ENCODE measurements at places on chromosomes 2 and 18.
A peak's percentile ranks its signal among the peaks of the same experiment; 100 is the strongest.

- DNase-seq = no peak
Measured at GRCh38 chr2:17878281-17879136, at the start of gene KCNS3. Gene KCNS3 (plus strand): TSS chr2:17878667. CDS start chr2:17931009, 52,342 bp downstream.

DNA sequence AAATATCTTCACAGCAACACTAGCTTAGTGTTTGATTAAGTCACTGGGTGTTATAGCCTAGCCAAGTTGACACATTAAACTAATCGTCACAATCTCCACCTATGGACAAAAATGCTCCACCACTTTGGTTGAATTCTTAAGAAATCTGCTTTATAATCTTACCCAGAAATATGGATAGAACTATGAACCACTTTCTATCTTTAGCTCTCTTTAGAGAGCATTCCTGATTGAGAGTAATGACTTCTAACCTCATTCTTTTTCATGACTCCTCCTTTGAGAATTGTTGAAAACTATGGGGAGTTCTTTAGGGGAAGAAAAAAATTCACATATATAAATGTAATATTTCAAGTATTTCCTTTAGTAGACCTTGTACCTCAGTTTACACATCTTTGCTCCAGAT, 1282.2 kb upstream of the ZEB2 start:
- DNase-seq = no peak

DNA sequence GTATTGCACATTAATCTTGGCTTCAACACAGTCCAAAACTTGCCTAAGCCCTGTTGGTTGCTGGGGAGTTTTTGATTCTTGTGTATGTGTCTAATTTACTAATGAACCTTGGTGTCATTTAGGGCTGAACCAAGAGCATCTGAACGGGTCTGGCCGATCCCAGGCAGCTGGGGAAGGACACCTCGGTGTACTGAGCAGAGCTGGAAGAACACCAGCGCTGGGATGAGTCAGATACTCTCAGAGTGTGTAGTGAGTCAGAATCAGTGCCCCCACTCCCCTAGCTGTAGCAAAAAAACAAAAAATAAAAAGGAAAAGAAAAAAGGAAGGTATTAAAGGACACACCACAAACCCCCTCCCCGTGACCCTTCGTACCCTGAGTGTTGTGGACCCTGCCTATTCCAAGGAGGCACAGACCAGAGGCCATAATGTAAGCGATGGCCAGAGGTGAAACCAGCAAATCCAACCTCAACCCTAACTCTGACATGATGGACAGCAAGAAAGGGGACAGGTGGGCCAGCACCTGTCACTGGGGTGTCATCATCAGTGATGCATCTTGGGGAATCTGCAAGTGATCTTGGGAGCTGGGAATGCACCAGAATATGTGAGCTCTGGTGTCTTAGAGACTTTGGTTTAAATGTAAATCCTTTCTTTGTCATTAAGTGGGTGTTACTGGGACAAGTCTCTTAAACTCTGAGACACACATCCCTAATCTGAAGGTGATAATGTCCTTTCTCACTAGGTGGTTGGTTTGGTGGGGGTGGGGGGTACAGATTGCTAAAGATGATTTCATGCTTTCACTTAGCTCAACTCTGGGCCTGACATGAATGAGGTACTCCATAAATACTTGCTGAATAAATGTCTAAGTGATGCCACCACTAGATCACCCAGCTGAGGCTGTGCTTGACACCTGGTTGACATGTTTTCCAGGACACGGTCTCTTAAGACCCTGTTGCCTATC, 34.2 kb upstream of the NCOA1 start:
- DNase-seq = no peak

DNA sequence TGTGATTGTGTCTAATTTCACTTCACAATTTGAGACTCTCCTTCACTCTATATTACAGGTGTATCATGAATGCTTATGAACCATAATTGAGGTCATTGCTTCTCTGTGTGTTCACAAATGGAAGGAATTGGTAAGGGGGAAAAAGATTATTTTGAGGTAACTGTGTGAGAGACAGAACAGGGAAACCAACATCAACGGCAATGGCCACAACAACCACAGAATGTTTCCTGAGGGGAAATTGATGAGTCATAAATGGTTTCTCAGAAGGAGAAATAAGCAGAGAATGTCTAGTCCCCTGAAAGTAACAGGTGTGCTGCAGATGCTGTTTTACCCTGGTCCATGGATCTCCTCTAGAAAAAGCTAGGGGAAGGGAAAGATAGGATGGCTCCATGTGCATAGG, 361.2 kb upstream of the GALNT5 start:
- DNase-seq = no peak

- no peak for DNase-seq
Measured at GRCh38 chr2:38362232-38362631, 14.8 kb downstream of the ATL2 start.

DNA sequence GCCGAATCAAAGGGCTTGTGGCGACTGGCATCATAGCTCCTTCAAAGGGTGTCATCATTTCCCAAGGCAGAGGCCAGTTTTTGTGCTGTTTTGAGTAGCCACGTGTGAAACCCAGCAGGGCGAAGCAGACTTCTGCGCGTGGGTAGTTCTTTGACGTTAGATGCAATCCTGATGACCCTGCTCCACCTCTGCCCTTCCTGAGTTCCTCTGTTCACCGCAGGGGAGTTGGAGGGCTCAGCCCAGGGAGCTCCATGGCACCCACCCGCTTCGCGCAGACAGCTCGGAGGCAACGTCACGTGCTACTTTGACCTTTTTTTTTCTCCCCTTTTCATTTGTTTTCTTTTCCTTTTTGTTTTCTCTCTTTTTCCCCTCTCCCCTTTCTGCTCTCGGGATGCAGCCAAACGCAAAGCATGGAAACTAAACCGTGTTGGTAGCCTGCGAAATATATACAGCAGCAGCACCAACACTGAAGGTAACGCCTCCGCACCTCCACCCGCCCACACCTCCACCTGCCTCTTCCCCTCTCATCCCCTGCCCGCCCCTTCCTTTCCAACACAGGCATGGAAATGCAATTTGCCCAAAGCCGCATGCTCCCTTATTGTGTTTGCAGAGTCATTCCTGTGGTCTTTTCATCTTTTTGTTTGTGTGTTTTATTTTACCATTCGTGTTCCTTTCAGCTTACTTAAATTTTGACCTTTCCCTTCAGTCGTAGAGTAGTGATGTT, 153.6 kb downstream of the GBX2 start:
- DNase-seq = no peak

GRCh38 chr2:20130821-20131645, 79.6 kb upstream of the LAPTM4A start:
- DNase-seq = no peak

DNA sequence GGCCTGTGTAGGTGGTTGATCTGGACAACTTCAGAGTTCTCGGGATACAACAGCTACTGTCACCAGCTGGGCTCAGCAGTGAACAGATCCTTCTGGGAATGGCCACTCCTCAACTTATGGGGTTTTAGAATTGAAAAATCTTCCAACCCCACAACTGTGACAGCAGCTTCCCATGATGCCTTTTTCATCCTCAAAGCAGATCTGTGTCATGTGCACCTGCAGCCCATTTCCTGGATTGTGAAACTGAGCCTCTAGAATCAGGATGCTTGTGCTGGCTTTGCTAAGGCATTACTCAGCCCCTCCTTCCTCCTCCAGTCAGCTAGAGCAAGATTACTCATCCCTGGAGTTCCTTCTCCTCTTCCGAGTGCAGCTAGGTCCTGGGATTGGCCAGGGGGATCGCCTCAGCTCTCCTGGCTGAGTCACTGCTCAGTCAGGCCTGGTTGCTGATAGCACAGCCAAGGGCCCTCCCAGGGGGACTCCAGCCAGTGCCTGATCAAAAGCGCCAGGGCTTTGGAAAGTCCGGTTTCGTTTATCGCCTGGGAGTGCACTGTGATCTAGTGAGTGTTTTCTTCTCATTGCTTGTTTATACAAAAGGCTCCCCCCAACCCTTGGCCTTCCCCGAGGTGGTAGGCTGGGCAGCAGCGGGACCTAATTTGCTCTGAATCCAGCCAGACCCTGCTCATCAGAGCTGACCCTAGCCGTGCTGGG, 2.4 kb upstream of the LPIN1 start:
- DNase-seq = peak; percentile 72

DNA sequence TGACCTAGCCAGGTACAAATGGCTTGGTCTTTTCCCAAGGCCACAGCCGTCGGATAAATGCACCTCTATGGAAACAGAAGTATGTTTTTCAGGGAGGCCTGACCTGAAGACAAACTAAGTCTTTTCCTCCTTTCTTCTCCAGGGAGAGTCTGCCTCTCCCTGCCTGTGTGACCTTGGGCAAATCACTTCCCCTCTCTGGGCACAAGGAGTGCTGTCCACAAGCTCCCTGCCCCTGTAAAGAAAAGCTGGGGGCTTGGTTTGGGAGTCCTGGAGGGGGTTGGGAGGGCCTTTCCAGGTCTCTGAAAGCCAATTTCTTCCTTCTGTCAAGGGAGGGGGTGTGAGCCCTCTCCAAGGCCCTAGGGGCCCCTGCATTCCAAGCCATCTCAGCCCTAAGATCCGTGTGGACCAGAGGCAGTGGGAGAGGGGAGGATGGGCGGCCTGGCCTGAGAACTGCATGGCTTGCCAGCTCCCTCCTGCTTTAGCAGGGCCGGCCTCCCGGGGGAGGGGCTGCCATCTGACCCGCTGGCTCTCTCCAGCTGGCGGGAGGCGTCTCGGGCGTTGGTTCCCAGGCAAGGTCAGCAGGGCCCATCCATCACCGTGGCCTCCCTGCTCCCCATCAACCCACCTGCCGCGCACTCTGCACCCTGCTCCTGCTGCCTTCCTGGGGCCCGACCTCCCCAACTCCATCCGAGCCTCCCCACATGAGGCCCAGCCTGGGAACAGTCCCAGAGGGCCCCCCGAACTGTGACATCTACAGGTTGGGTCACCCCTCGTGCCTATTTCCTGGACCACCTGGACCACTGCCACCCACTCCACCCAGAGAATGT, 61.4 kb downstream of the SMAD7 start:
- no peak for DNase-seq

- DNase-seq = no peak
Measured at GRCh38 chr2:232687382-232688160, 9.6 kb upstream of the GIGYF2 start.

DNA sequence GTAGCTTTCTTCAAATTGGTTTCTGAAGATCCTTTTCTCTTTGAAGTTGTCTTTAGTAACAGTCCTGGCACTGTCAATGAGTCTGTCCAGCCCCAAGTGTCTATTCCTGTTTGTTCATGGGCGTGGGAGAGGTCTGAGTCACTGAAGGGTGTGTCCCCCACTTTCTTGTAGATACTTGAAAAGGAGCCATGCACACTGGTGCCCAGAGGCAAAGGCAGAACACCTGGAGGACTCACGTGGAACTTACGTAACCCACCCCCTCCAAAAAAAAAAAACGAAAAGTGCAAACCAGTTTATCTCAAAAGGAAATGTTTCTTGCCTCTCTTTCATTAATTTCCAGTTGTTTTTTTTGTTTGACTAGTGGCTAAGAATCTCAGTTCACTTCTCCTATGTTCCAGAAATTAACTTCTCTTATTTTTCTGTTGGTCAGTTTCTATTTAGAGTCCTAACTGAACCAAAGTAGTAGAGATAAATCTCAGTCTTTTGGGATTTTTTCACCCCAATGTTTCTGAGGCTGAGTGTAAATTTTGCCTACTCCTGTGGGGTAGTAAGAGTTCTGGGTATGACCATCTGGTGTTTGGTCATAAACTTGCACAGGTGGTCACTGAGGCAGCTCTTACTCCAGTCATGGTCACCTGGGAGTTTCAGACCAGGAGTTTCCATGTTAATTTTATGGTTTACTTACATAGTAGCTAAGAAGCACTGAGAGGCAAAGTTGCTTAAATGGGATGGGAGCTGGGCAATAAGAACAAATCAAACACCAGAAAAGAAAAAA, 54.9 kb downstream of the DSC3 start:
- no peak for DNase-seq

DNA sequence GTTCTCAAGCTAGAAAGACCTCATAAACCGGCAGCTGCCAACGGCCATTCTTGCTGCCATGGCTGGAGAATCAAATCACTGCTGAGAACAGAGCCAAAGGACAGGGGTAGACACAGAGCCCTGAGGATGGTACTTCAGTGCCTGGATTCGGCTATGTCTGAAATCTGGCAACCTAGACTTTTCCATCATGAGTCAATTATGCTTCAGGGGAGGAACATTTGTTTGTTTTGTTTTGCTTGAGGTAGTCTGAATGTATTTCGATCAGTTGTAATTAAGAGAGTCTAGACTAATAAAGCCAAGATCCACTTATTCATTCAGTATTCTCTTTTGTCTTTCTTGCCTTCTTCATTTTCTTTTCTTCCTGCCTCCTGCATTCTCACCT, 122.8 kb upstream of the SH3BP4 start:
- DNase-seq = no peak

- no peak for DNase-seq
Measured at GRCh38 chr2:136530146-136530545, 235.2 kb upstream of the THSD7B start.

GRCh38 chr2:37232131-37232933, 874 bp downstream of the NDUFAF7 start:
- DNase-seq = no peak

GRCh38 chr2:127305990-127306585, 12.1 kb upstream of the ERCC3 start:
- DNase-seq = no peak

GRCh38 chr2:125745514-125745913, 910.4 kb upstream of the GYPC start:
- no peak for DNase-seq

DNA sequence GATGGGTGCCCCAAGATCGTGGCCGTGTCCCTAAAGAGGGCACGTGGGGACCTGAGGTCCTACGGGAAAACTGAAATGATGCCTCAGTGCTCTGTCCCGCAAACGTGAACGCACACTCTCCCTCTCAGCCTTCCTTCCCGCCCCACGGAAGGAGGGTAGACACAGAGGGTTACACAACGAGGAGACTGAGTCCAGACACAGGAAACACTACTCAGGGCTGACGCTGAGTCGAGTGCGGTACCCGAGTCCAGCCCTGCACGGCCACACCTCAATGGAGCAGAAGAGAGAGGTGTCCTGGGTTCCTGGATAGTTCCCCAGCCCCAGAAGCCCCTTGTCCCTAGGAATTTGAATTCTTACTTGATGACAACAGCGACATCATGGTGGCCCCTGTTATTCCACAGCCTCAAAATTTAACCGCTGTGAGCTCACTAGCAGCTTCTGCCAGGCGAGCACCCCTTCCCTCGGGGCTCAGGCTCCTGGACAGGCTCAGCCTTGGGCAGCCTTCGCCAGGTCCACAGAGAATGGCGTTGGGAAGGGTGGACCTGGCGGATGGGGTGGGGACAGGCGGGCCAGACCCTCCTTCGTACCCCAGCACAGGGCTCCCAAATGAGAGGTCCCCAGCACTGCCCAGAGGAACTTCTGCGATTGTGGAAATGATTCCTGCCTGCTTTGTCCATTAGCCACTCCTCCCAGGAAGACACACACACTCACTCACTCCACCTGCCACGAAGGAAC, 980 bp upstream of the RNPEPL1 start:
- no peak for DNase-seq

All from cerebellar nuclear complex (tissue), 1 donor.